NCI-H1092 (cell line): ENCODE measurements at places on chromosomes 7 and 10.
A peak's percentile ranks its signal among the peaks of the same experiment; 100 is the strongest.

DNA sequence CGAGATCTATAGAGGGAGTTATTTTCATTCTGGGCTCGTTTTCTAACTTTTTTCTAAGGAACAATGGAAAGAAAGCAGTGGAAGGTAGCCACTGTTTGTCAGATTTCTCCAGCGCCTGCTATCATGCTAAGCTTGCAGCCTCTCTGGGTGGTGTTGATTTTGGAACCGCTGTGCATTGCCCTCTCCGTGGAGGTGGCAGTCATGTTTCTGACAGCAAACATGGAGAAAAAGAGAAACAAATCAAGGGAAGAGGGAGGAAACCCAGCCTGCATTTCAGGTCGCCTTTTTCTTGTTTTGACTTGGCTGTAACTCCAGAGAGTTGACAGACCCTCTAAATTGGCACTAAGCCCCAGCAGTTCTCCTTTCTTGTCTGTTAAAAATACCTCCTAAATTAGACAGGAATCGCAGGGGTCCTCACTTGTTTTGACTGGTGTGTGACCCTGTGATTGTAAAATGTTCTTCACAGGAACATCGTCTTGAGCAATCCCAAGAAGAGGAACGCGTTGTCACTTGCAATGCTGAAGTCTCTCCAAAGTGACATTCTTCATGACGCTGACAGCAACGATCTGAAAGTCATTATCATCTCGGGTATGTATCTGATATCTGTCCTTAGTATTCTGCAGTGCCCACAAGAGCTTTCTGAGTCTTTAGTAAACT lies 4.8 kb downstream of the ECHDC3 start:
- no peak for DNase-seq

DNA sequence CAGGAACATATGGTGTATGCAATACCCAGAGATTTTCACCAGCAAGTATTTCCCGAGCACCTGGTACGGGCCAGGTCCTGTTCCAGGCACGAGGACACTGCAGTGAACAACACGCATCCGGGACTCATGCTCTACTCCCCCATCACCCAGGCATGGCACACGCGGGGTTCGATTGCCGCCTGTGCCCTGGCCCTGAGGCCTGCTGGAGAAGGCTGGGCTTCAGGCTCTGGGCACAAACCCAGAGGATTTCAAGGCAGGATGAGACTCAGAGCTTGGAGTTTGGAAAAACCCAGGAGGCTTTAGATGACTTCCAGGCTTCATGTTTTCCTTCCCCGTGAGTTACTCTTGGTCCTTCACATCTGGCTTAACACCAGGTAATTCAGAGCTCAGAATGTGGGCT lies 143.5 kb downstream of the NEURL1 start:
- no peak for DNase-seq

DNA sequence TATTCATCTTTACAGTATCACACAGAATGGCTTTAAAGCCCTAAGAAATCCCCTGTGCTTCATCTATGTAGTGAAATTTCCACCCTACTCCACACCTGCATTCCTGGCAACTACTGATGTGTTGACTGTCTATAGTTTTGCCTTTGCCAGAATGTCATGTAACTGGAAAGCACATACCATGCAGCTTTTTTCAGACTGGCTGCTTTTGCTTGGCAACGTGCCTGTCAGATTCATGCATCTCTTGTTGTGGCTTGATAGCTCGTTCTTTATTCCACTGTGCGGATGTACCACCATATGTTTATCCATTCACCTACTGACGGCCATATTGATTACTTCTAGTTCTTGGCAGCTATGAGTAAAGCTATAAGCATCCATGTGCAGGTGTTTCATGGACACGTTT lies 30.6 kb downstream of the RBM17 start:
- no peak for DNase-seq

GRCh38 chr7:151736403-151736909 lies 140.5 kb downstream of the PRKAG2 start:
- peak; percentile 56 for DNase-seq

- no peak for DNase-seq
Observed at GRCh38 chr7:17402628-17403278, 104.3 kb downstream of the AHR start.

GRCh38 chr7:138359870-138360559 lies 100.0 kb upstream of the TRIM24 start:
- no peak for DNase-seq

DNA sequence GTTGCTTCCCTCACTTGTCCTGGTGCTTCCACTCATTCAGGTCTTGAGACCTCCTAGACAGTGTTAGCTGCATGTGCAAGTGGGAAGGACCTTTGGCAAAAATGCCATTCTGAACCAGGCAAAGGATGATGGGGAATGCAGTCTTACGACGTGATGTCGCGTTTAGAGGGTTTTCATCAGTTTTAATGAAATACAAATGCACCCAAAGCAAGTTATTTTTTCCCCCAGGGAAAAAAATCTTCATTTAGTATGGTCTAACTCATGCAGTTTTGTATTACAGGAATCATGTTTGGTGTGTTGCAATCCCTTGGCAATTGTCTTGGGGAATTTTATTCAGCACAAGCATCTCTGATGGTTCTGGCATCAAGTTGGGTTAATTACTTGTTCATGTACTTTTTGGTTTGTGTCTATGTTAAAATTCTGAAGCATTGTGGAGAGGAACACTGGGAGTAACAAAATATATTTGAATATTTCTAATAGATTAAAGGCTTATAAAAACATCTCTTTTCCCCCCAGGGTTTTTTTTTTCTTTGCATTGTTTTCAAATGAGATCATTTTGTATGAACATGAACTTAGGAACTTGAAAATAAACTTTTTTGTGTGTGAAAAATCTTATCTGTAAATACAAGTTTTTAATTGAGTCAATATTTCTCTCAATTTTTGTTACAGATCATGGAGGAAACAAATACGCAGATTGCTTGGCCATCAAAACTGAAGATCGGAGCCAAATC lies 188.9 kb downstream of the BICC1 start:
- no peak for DNase-seq

- DNase-seq, result no peak
Observed at GRCh38 chr7:81207801-81208200, 288.9 kb upstream of the SEMA3C start.

GRCh38 chr10:76268954-76269353 lies 837.5 kb downstream of the LRMDA start:
- no peak for DNase-seq

DNA sequence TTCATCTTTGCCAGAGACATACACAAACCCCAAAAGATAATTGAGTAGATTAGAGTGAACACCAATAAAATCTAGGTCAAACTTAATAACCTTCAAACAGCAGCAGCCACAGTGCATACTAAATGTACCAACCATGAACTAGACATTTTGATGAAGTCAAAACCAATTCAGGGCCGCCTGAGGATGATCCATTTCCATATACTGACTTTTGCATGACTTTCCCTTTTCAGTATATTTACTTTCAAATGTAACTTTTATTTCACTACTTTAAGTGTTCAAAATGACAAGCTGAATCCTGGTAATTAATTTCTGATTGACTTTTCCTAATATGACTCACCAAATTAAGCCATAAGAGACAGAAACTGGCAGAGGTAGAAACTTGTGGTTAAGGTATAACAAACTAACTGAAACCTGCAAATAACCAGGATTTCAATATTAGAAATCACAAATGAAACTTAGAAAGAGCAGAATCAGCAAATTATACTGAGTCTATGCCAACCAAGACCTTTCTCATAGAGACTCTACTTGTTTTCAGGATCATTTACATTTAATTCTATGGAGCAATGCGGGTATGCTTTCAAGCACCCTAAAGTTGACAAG lies 171.9 kb upstream of the LRRN3 start:
- no peak for DNase-seq

DNA sequence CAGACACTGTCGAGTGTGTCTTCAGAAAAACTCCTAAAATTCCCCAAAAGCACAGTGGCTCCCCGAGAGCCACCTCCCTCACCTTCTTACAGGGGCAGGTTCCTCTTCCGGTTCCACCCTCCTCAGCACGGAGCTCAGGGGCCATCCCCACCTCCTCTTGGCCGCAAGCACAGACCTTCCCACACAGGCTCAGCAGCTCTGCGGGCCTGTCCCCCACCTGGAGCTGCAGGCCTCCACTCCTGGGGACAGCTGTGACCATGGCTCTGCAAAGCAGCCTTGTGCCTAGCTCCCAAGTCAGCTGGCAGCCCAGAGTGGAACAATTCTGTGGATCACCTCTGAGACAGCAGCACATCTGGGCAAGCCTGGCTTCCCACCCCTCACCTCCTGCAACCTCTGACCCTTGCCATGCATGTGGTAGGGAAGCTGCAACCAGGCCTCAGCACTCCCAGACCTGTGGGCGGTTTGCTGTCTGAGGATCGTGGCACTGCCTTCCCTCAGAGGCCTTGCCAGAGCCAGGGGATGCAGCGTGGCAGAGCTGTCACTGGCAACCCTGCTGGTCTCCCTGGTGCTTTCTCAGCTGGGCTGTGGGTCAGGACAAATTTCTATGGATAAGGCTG lies 79.7 kb downstream of the ALOX5 start:
- no peak for DNase-seq

- DNase-seq, result no peak
Observed at GRCh38 chr7:55006499-55006898, 12.3 kb upstream of the EGFR start.

GRCh38 chr7:87003872-87004798 lies 55.3 kb downstream of the ELAPOR2 start:
- no peak for DNase-seq

DNA sequence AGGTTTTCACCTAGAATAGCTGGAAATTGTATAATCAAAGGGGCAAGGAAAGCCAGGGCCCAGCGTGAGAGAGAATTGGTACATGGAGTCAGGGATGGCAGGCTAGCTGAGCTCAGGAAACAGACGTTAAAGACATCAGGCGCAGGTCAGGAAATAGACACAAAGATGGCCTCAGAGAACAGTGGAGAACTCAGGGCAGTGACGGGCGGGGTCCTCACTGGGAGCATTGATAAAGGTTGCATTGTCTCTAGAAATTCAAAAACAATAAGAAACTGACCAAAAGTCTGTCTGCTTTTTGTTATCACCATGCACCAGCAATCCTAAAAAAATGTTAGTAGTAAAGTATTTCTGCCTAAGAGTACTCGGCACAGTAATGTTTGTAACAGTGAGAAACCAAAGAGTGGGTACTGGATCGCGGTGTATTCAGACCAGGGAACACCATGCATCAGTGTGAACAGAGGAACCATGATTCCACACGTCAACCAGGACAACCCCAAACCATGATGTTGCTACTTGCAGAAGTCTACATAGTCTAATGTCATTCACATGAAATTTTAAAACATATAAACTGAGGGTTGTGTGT lies 81.9 kb upstream of the AUTS2 start:
- DNase-seq, result no peak

- no peak for DNase-seq
Observed at GRCh38 chr10:133277277-133277992, 767 bp upstream of the ADAM8 start.

DNA sequence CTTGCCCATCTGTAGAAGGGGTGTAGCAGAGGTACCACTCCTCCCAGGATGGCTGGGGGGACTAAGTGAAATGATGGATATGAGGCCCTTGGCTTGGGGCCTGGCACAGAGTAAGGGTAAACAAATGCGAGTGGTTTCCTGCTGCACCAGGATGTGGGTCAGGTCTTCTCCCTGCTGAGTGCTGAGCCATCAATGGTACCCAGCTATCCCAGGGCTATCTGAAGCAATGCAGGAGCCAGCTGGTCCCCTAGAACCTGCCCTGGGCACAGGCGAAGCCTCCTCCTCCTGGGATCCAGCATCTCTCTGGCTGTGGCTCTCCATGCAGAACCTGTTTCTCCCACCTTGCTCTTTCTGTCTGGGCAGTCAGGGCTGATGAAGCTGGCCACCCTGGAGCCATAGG lies 20.9 kb upstream of the GOLGA7B start:
- DNase-seq, result no peak

DNA sequence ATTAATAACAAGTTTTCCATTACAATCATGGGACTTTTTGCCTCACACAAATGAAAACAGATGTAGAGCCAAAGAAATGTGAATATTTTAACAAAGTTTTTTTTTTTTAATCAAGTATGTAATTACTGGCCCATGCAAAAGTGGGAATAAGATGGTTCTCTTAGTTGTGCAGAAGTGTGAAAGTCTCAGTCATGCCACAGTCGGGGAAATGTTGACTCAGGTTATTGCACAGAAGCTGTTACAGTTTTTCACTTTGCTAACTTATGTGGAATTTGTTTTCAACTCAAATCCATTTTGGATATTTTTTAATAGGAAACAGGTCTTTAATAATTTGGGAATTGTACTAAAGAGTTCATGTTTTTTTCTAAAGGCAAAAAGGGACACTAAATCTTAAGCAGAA lies 44.0 kb upstream of the CAV2 start:
- no peak for DNase-seq

- DNase-seq, result no peak
Observed at GRCh38 chr7:2820508-2820934, 23.6 kb downstream of the GNA12 start.

GRCh38 chr10:48284002-48284546 lies 9.6 kb upstream of the FRMPD2 start:
- DNase-seq, result no peak

GRCh38 chr10:28897617-28898464 lies 220.5 kb downstream of the BAMBI start:
- DNase-seq, result no peak

DNA sequence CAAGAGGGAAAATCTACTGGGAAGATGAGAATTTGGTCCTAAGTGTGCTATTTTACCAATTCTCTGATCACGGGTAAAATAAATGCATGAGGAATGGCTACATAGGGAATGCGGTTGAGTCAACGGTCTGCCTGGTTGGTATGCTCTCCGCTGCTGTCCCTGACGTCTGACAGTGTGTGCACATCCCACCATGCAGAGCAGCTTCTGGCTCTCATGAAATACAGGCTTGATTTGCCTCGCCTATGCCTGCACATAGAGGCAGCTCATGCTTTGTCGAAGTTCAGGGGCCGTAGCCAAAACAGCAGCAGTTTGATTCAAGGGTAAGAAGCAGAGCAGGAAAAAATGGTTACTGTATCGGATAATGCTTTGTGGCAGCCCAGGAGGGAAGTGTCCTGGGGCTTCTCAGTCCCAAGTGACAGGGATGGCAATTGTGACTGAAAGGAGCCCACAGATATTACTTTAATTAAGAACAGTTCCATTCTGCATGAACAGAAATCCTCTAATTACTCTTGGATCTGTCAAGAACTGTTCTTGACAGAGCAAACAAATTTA lies 268.4 kb upstream of the SLC26A5 start:
- DNase-seq, result no peak

DNA sequence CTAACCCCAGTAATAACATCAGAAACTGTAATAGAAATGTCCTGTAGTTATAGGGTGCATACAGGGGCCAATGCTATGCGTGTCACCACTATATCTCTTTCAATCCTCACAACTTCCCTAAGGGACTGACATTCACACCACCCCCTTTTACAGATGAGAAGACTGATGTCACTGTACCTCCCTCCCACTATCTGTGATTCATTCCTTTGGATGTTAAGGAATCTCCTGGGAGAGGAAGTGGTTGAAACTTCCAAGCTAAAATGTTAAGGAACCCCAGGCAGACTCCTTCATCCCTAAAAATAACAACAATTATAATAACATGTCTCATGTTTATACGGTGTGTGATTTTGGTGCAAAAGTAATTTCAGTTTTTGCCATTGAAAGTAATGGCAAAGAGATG lies 5.4 kb downstream of the COL13A1 start:
- no peak for DNase-seq

- DNase-seq, result no peak
Observed at GRCh38 chr10:110149259-110149658, 58.1 kb upstream of the MXI1 start.
